ENCODE measurements at places on chromosomes 1 and 21.
A peak's percentile ranks its signal among the peaks of the same experiment; 100 is the strongest.

- DNase-seq = no peak
Observed at GRCh38 chr1:225409051-225409450, 18.8 kb downstream of the LBR start.

GRCh38 chr1:214261206-214262123, 19.5 kb upstream of the SMYD2 start:
- DNase-seq = peak; percentile 53

GRCh38 chr1:94434365-94435045, 16.3 kb downstream of the ABCD3 start:
- no peak for DNase-seq

DNA sequence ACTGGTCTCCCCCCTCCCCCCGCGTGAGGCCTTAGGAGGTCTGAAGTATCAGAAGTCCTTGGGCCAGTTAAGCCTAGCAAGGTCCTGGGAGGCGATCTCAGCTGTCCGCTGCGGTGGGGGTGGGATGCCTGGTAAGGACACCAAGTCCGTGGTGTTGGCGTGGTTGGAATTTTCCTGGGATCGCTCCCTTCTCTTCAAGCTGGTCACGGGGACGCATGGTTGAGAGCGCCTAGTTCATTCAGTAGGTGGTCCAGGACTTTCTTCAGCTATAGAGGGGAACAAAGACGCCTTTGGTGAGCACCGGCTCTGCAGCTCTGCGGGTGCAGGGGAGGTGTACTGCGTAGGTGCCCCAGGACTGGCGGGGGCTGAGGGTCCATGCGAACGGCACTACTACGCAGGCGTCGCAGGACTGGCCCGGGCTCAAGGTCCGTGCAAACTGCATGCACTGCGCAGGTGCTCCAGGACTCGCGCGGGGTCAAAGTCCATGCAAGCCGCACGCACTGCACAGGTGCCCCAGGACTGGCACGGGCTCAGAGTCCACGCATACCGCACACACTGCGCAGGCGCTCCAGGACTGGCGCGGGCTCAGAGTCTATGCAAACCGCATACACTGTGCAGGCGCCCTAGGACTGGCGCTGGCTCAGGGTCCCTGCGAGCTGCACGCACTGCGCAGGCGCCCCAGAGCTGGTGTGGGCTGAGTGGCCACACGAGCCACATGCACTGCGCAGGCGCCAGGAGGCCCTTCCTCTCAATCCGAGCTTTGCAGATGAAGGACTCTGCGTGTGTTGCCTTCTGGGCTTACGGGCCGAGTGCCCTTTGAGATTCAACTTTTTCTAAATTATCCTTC, 36.6 kb upstream of the HMGN1 start:
- peak; percentile 60 for DNase-seq

GRCh38 chr1:160030657-160031364, 979 bp downstream of the PIGM start:
- peak; percentile 29 for DNase-seq

- no peak for DNase-seq
Observed at GRCh38 chr21:32140604-32141317, 138.1 kb downstream of the MIS18A start.

DNA sequence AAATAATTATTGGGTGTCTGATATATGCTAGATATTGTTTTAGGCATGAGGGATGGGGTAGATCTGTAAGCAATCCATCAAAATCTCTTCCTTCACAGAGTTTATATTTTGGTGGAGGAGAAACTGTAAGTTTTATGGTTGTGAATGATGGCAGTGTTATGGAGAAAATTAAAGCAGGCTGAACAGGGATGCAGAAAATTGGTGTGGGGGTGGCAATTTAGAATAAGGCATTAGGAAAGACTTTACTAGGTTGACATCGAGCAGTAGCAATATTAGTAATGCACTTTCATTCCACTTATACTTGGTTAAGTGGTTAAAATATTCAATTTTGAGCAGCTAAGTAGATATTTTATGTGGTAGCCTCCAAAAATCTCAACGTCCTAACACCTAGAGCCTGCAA, 261.1 kb upstream of the SNX7 start:
- DNase-seq = no peak

DNA sequence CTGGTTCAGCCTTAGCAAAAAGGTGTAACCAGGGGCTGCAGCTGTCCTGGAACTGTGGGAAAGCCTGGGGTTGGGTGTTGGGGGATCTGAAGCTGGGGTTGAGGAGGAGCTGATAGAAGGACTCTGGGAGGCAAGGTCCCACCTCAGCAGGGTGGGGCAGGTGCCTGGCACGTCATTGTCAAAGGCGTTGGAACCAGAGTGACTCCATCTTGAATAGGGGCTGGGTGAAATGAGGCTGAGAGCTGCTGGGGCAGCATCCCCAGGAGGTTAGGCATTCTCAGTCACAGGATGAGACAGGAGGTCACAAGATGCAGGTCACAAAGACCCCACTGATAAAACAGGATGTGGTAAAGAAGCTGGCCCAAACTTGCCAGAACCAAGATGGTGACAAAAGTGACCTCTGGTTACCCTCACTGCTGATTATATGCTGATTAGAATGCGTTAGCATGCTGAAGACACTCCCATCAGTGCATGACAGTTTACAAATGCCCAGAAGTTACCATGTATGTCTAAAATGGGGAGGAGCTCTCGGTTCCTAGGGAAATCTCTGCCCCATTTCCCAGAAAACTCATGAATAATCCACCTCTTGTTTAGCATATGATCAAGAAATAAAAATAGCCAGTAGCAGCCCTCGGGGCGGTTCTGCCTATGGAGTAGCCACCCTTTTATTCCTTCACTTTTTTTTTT, 85.4 kb downstream of the IER5 start:
- DNase-seq = no peak

- no peak for DNase-seq
Observed at GRCh38 chr1:199007423-199007822, 368.6 kb downstream of the PTPRC start.

DNA sequence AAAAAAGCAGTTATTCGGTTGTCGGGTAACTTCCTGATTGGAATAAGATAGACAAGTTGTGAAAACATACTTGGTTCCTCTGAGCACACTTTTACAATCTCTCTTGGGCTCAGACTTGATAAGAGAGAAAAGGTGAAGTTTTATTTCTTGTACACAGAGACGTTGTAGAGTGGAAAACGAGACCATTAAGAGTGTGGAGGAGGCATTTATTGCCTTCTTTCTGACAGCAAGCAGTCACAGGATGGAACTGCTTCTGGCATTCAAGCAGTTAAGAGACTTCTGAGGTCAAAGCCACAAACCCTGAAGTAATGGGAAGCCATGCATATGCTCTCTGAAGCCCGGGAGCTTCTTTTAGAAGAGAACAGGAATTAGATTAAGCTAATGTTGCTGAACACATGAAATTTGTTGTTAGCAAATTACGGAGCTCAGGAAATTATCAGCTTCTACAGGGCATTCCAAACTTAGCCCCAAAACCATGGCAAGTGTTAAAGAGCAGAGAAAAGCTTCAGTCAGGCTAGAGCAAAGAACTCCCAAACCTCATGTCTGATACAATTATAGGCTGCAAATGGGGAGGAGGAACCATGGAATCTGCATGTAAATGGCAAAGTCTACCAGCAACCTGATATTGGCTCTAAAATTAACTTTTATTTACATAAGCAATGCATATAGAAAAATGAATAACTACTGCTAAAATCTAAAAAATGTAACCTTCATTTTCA, 26.0 kb downstream of the S1PR1 start:
- DNase-seq = no peak

DNA sequence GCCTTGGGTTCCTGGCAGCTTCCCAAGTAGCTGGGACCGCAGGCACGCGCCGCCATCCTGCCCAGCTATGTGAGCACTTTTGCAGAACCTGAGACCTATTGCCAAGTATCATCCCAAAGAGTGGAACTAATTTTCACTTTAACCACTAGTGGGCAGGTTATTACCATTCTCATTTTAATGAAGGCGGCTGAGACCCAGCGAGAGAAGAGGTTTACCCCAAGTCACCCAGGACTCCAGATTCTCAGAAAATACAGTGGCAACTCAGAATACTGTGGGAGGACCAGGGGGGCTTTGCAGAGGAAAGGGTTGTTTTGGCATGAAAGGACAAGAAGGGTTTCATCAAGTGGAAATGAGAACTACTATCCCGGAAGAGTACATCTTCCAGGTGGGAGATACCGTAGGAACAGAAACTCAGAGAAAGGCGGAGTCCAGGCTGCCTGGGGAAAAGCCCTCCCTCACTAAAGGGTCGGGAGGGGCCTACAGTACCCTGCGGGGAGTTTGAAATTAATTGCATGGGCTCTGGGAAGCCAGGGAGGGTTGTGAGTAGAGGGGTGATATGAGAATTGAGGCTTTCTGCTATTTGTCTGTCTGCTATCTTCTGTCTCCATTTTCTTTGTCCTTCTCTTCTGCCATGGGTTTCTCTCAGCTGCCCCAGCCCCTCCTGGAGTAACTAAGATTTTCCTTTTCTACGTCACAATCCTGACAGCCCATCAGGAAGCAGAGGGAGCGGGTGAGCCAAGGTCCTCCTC, 7.2 kb upstream of the SEMA4A start:
- peak; percentile 31 for DNase-seq

DNA sequence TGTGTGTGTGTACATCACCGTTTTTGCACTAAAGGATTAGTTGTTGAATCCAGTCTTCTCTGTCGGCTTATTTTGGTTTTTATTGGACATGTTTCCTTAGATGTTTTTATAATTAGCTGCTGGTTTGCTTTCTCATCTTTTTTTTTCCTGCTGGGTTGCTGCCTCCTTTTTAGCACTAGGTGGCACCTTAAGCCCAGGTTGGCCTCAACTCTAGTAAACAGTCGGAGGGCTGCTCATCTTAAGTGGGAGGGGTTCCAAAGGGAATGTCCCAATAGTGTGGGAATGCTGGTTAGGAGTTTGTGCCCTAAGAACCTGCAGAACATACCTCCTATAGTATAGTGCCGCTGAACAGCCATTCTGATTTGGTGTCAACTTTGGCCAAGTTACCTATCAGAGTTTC, 570.1 kb upstream of the CXADR start:
- no peak for DNase-seq

DNA sequence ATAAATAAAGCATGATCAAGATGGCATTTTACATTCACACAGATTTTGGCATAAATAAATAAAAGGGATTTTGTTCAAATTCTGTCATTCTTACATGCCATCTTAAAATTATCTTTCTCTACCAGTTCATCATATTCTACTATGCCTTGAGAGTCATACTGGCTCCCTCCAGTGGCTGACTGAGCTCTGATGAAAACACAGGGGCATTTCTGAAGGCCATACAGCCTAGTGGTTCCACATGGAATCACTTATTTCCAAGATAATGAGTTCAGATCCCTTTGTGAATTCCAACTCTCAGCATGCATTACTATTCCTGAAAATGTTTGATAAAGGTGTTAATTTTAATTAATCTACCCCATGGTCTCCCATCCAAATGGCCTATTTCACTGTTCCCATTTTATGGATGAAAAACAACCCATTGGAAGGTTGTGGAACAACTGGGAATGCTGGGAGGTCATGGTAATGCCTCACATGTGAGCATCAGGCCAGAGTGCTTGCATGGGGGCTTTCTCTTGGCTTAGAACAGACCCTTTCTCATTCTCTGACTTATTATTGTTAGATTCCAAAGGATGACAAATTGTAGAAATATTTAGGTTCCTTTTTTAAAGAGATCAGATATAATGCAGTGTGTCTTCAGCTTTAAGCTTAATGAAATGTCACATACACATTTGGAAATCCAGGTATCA, 622.4 kb upstream of the PKN2 start:
- DNase-seq = no peak

GRCh38 chr1:219171192-219171935, 2.3 kb upstream of the LYPLAL1 start:
- no peak for DNase-seq

GRCh38 chr1:208409176-208409575, 165.0 kb upstream of the PLXNA2 start:
- no peak for DNase-seq

GRCh38 chr1:226495716-226496115, 52.8 kb upstream of the STUM start:
- DNase-seq = no peak

GRCh38 chr21:34715518-34715917, 46.7 kb downstream of the CLIC6 start:
- no peak for DNase-seq

GRCh38 chr21:36079671-36080070, 9.8 kb downstream of the CBR1 start:
- no peak for DNase-seq

DNA sequence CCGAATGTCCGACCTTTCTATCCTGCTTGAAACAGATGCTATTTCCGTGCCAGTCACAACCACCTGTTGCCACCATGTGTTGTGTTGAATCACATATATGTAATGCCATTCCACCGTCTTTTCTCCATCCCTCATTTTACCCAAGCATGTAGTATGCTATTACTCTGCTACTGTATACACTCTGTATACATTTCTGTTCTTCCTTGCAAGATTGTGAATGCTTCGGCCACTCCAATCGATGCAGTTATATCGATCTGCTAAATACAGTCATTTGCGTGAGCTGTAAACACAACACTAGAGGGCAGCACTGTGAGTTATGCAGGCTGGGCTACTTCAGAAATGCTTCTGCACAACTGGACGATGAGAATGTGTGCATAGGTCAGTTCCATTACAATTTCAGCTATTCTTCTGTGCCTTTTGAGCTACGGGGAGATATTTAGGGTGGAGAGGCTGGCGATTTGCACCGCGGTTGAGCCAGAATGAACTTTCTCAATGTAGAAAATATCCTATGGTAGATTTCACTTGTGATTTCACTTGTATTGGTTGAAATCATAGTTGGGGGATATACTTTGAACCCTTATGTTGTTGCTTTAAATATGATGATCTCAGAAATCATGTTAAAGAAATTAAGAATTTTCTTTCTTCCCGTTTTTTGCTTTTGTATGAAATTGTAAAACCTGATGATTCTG, 289.8 kb downstream of the NTNG1 start:
- peak; percentile 5 for DNase-seq

DNA sequence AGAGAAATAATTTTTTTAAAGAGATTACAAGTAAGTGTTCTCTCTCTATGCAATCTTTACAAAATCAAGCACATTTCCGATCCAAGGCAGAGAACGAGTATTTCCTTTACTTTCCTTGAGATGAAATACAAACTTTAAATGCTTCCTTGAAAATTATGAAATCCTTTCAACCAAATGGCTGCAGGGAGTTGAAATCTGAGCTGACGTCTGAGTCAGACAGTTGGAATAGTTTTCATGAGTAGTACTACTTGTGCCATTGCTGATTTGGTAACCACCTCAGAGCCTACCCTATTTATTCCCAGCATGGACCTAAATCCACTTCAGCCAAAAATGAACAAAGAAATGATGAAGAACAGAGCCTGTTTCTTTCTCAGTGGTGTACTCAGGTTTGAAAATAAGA, 183.6 kb downstream of the GIPC2 start:
- no peak for DNase-seq

GRCh38 chr1:8848663-8849386, 29.7 kb downstream of the ENO1 start:
- peak; percentile 90 for DNase-seq

DNA sequence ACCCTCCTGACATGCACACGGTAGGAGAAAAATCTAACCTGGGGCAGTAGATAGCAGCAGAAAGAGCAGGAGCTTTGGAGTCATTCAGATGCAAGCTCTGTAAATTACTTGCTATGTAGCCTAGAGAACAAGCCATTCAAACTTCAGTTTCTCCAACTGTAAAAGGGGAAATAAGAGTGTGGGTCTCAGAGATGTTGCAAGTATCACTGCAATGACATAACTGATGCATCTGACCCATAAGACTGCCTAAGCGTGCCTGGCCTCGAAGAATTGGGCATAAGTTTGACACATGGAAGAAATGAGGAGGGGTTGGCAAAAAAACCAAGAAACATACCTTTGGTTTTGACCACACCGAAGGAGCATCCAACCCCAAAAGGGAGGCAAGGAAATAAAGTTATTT, 5.2 kb downstream of the AK2 start:
- DNase-seq = no peak

Data from nucleus accumbens (tissue), 56 donors.